ENCODE measurements at places on chromosomes 7 and 10.

DNA sequence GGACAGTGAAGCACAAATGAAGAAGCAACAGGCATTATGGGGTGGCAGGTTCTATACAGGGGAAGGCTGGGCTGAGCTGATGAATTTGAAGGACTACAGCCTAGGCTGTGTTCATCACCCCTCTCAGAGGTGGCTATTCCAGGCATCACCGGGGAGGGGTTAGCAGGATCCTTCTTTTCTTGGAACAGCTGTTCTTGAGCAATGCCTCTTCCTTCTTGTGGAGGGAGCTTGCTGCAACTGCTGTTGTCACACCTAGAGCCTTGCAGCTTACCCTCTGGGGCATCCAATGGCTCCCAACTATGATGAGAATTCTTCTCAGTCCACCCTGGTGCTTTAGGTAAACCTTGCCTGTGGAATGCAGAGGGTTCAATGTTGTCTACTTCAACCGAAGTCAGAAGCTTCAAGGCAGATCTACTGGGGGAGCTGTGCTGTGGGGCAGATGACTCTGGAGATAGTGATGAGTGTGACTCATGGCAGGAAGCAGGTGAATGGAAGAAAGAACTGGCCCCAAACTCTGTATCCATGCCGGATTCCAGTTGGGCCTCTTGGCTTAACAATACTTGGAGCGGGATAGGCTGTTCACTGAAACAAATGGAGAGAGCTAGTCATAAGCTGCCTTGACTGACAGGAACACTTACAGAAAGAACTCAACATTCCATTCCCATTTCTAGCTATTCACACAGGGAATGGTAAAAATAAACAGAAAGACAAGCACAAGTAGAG is 21.5 kb upstream of the PPP3CB start:
- DNase-seq: peak; percentile 83

- no peak for DNase-seq
Measured at GRCh38 chr7:39069896-39070881, 92.5 kb downstream of the POU6F2 start.

DNA sequence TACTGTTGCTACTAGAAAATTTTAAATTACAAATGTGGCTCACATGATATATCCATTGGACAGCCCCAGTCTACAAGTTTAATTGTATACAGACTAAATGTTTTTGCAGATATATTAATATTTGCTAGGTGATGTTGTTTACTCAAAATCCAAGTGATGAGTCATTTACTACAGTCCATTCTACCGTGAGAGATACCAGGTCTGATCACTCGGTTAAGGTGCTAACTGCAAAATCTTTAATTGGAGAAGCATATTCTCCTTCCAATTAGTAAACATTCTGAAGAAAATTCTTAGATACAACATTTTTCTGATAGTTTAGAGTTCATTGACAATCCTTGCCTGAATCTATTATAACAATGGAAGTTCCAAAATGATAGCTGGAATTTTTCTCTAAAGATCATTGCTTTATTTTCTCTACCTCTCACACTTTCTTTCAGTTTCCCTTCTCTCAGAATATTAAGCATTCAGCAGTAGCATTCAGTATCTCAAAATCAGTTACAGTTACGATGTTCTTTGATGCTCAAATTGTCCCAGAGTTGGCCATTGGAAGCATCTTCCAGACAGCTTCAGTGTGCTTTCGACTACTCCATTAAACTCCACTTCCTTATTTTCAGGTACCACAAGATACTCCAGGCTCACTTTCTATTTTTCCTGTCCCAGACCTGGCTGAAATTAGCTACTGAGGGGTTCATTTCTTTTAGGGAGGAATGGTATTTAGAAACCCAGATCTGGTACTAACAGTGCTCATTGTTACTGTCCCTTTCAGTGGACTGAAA is 2.3 kb downstream of the ABCB1 start:
- DNase-seq: no peak

DNA sequence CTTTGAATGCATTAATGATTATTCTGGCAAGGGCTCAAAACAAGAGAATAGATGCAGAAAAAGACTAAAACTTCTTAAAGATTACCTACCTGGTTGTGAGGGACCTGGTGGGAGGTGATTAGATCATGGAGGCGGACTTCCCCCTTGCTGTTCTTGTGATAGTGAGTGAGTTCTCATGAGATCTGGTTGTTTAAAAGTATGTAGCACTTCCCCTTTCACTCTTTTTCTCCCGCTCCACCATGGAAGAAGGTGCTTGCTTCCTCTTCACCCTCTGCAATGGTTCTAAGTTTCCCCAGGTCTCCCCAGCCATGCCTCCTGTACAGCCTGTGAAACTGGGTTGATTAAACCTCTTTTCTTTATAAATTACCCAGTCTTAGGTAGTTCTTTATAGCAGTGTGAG is 226.6 kb downstream of the ARHGAP12 start:
- DNase-seq: no peak

DNA sequence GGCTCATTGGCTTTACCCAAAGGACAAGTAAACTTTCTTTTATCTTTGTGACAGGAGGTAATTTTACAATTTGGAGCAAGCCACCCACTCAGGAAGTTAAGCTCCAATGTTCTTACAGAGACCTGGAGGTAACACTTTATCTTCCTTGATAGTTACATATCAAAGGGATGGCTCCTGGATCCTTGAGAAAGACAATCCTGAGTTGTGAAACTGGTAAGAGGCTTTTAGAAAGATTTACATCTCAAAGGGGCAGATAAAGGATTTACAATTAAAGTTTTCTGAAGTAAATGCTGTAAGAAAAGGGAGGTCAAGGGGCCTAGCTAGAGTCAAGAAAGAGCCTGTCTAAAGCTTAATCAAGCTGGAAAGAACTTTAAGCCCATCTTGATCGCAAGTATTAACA is 124.4 kb upstream of the ZNF804B start:
- DNase-seq: no peak

Data from K562 (cell line).